ENCODE measurements at places on chromosomes 3 and 15.

DNA sequence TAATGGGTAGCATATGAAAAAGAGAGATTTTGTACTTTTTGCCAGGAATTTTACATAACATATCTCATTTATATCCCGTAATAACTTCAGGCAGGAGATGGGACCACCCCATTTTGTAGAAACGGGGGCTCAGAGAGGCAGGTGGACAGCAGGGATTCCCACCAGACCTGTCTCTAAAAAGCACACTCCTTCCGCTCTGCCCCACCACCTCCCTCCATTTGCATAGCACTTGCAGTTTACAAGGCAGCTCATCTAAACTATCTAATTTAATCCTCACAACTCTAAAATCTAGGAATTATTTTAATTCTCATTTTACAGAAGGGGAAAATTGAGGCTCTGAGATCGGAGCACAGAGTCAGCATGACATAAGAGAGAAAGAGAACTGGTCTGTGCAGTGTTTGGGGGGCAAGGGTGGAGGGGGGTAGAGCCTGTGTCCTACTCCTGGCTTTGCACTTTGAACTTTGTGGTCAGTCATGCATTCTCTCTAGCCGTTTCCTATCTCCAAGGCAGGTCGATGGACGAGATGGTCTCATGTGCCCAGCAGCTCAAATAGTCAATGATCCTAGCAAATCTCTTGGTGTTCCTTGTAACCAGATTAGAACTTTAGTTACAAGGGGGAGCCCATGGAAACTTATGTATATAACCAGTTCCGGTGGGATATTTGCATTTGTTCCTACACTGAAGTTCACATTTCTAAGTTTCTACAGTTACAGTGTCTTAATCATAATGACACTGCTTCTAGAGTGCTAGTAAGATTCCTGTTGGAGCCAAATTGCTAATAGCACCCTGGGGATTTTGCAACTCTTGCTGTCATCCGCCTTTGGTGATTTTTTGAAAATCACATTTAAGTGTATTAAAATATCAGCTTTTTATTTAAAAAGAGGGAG is 18.6 kb downstream of the CRYGS start:
- DNase-seq, result no peak

- DNase-seq, result no peak
Observed at GRCh38 chr3:48086705-48087104, 70.5 kb upstream of the MAP4 start.

GRCh38 chr3:166123576-166123975 is 286.4 kb upstream of the BCHE start:
- DNase-seq, result no peak

GRCh38 chr15:37037071-37037655 is 63.2 kb downstream of the MEIS2 start:
- no peak for DNase-seq

DNA sequence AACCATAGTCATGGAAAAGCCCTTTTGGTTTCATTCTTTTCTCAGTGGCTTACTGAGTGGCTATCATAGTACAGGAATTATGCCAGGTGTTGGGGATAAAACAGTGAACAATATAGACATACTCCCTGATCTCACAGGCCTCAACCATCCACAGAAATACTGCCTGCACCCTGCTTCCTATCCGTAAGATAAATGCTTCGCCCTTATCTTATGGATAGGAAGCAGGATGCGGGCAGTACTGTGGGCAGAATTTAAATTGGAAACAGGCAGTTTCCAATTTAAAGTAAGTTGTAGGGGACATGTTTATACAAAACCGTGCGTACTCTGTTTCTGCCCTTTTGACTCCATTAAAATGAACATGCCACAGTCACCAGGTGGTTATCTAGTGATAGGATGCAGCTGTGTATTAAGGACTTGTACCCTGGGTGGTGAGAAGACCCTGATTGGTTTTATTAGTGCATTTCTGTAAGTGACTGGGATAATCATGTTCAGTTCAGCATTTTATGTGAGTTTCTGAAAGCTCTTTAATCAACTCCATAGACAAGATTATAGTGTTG is 141.8 kb upstream of the BHLHE40 start:
- no peak for DNase-seq

DNA sequence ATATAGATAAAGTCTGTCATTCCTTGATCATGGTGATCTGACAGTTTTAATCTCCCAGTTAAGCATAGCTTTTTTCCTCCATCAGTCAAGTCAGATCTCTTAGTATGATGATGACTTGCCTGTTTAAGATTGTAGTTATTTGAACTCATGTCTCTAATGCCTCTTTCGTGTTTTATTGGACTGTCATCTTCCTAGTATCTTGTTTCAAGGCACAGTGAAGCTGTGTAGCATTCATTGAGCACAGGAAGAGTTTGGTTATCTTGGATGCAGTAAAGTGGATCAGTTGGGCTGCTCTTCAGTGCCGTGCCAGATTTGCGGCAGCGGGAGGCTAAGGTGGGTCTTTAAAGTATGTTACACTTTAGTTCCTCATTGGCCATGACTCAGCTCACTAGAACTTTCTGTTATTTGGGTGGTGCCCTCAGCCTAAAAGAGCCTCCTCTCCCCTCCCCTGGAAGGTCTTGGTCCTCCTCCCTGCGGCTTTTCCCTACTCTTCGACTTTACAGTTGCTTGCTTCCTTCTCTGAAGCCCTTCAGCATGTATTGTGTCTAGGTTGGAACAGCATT is 45.7 kb upstream of the SKOR1 start:
- no peak for DNase-seq

GRCh38 chr15:38069511-38070011 is 135.1 kb downstream of the TMCO5A start:
- DNase-seq, result no peak

DNA sequence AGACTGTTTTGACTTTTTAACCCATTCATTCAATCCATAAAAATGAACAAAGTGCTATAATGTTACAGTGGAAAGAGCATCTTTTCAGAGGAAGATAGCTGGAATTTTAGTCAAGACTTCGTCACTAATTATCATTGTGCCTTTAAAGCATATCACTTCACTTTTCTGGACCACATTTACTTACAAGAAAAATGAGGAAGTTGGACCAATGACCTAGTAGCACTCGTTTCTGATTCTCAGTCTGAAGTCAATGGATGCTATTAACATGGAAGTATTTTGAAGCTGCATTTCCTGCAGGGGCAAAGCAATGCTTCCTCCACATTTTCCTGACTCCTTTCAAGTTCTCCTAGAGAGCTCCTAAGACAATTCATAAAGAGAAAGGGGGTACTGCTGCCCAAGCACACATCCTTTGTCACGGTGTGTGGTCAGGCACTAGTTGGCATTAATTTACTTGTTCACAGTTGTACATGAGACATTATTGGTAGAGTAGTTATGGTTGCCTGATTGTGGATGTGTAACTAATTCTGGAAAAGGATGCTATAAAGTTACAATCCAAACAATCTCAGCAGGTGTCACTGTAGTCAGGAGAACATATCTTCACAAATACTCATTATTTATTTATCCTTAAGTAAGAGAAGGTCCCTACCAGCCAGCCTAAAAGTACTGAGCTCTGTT is 1049.1 kb downstream of the FHIT start:
- DNase-seq, result no peak

GRCh38 chr3:42632146-42632545 is 21.4 kb upstream of the ZBTB47 start:
- DNase-seq, result no peak

GRCh38 chr3:88101142-88101541 is 42.1 kb downstream of the ZNF654 start:
- no peak for DNase-seq

DNA sequence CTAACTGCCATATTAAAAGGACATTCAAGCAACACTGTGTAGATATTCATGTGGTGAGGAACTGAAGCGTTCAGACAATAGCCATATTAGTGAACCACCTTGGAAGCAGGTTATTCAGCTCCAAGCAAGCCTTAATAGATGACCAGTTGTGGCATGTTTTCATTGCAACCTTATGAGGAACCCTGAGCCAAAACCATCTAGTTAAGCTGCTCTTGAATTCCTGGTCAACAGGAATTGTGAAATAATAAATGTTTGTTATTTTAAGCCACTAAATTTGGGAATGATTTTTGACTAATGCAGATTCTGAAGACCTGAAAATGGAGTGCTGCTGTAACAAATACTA is 73.0 kb downstream of the SPRED1 start:
- no peak for DNase-seq

- DNase-seq, result no peak
Observed at GRCh38 chr3:106824856-106825255, 552.4 kb upstream of the CCDC54 start.

DNA sequence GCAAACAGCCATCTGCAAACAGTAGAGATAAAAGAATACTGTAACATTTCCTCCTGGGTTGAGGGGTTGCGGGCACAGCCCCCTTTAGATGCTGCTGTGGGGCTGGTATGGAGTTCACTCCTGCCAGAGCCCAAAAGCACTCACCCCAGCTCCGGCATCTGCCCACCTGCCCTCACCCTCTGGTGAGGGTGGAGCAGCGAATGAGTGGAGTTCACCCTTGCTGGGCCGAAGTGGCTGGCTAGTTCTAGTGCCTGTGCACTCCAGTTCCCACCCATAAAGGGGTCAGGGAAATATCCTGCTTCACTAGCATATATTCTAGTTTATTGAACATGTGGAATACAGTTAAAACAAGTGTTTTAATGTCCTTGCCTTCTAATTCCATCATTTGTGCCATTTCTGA is 209.7 kb upstream of the SGO1 start:
- DNase-seq, result no peak
